Suprapubic skin (tissue), 4 donors: ENCODE measurements at places on chromosomes 3 and 15. TPM values are rescaled to one million over a fixed set of nuclear protein-coding genes. Genes with fewer than 3 reads are reported as not detected.

Gene MYLK
- 42.3 TPM for total RNA-seq

Gene GOLGA8O
- total RNA-seq: 1.5 TPM

Gene HTR3E
- 1.1 TPM for total RNA-seq

Gene STIMATE
- 20.3 TPM for total RNA-seq

Gene SI
- total RNA-seq: 0.24 TPM

Gene GOLGA8R
- 3.0 TPM for total RNA-seq

Gene SLC51B
- not detected for total RNA-seq

Gene MPI
- total RNA-seq: 47.4 TPM

Gene EOMES
- total RNA-seq: not detected

GRCh38 chr15:79399606-79400005 is 32.5 kb upstream of the MINAR1 start:
- no peak for DNase-seq

DNA sequence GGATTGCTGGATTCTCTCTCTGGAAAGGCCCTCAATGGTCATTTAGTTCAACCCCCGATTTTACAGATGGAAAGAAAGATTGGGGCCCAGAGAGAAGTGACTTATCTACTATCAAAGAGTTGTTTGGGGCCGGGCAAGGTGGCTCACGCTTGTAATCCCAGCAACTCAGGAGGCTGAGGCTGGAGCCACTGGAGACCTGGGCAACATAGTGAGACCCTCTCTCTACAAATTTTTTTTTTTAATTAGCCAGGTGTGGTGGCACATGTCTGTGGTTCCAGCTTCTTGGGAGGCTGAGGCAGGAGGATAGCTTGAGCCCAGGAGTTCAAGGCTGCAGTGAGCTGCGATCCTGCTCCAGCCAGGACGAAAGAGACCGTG is 5.2 kb upstream of the USP3 start:
- no peak for DNase-seq

GRCh38 chr3:15294929-15295328 is 37.5 kb downstream of the SH3BP5 start:
- DNase-seq: no peak

DNA sequence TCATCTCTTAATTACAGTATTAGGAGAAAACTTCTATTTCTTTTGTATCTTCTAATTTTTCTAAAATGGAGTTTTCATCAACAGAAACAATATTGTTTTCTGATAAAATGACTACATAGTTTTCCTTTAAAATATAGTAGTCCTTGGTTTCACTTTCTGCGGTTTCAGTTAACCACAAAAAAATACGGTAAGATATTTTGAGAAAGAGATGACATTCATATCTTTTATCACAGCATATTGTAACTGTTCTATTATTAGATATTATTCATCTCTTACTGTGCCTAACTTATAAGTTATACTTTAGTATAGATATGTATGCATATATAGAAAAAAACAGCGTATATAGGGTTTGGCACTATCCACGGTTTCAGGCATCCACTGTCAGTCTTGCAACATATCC is 2.3 kb downstream of the B4GALT4 start:
- DNase-seq: no peak

- no peak for DNase-seq
Observed at GRCh38 chr15:66701422-66702034, 508 bp upstream of the SMAD6 start.

GRCh38 chr15:66901336-66902100 is 163.9 kb upstream of the SMAD3 start:
- no peak for DNase-seq

GRCh38 chr3:122618614-122619013 is 41.2 kb downstream of the PARP15 start:
- DNase-seq: no peak

- DNase-seq: no peak
Observed at GRCh38 chr3:67617518-67617917, 36.9 kb downstream of the SUCLG2 start.
